ENCODE measurements at places on chromosomes 16 and 17.
A peak's percentile ranks its signal among the peaks of the same experiment; 100 is the strongest.

DNA sequence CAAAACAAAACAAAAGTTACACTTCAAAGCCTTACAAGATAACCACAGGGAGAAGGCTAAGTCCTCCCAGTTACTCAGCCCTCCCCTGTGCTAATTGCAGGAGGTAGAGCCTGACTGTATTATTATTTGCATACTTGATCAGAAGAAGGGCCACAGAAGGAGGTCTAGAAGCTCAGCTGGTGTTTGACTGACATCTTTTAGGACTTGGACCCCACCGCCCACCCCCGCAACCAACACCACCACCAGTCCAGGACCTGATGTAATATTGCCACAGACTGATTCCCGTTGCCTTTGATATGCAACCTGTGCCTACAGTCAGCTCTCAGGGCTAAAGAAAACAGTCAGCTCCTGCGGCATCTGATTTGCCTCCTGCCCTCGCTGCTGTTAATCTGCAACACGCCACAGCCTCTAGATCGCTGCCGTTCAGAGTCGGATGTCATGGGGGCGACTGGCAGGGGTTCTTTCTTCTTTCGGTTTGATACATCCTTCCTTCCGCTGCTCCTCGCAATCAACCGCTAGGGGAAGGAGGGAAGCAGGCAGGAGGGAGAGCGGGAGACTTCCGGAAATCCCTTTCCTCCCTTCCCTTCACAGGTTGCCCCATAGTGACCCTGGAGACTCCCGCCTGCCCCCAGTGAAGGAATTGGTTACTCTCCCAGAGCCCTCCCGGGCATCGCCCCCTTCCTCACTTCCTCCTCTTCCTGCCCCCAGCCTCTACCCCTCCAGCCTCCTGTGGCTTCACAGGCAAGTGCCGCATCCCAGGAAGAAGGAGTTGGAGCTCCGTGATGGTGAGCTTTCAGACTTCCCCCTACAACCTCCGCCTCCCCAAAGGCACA, 90.5 kb upstream of the SOX9 start:
- DNase-seq = peak; percentile 50

DNA sequence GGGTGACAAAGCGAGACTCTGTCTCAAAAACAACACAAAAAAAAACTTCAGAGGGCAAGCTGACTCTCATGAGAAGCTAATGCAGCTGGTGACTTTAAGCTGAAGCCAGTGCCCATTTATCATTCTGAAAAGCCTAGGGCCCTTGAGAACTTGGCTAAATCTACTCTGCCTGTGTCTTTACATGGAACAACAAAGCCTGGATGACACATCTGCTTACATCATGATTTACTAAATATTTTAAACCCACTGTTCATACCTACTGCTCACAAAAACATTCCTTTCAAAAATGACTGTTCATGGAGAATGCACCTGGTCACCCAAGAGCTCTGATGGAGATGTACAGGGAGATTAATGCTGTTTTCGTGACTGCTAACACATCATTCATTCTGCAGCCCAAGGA, 6.1 kb upstream of the ALOX12 start:
- DNase-seq = no peak

GRCh38 chr16:49528060-49528865, 154.7 kb downstream of the C16orf78 start:
- peak; percentile 47 for DNase-seq

GRCh38 chr17:63247706-63248105, 198.4 kb downstream of the CYB561 start:
- no peak for DNase-seq

Measured in aorta (tissue), 5 donors.